Cardiac muscle cell (in vitro differentiated cells and primary cell): ENCODE measurements at places on chromosomes 4 and X. TPM values are rescaled to one million over a fixed set of nuclear protein-coding genes. Genes with fewer than 3 reads are reported as not detected.
A peak's percentile ranks its signal among the peaks of the same experiment; 100 is the strongest.

DNA sequence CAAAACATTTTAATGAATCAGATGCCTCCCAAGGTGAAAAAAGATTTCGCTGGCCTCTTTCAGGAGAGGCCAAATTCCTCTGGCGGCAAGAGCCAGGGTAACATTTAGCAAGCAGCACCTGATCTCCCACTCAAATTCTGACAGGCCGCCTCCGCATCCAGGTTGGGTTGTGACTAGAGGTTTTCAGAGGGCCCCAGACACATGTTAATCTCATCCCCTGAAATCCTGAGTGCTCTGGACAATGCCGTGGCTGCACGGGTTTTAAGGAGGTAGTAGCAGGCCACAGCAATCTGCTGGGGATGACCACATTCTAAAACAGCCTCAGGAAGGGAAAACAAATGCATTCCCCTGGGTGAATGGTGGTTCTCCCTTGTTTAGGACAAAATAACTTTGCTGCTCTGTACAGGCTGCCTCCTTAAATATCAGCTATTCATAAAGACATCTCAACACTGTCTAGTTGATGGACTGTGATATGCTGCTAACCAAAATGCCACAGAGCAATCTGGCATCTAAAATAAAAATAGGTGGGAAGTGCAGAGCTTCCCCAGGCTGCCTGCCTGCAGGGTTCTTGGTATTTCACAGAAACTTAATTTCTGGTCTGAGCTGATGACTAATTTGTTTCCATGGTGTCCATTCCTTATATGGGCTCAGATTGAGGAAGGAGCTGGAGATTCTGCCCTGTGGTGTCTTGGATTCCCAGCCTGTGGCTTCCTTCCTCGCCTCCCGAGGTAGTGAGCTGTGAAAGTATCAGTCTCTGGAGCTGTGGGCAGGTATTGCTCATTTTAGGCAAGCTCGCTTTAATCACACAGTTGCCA is 202.0 kb downstream of the DCLK2 start:
- DNase-seq, result no peak

GRCh38 chrX:20315140-20315539 is 48.4 kb upstream of the RPS6KA3 start:
- DNase-seq, result no peak

DNA sequence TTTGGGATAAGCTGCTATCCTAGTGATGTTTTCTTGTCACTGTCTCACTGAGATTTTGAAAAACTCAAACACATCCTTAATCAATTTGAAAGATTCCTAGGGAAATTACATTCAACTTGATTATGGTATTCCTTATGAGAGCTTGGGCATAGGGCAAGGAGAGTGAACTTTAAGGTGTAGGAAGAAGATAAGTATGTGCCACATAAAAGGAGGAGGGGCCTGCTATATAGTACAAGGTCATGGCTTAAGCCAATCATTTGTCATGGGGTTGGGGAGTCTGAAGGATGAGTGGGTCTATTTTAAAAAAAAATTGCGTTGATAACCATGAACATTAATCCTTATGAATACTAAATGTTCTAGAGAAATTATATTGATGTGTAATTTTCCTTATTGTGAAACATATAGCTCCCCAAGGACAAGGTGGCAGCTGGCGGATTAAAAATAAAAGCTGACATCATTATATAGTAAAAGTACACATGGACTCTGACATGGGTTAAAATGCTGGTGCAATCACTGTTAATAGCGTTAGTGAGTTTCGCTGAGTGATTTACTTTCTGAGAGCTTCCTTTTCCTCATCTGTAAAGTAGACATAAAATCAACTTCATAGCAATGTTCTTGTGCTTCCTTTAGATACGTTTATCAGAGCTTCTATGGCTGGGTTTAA is 17.4 kb downstream of the GALNT7 start:
- no peak for DNase-seq

- DNase-seq, result no peak
Observed at GRCh38 chrX:40579900-40580536, 752 bp upstream of the ATP6AP2 start.

DNA sequence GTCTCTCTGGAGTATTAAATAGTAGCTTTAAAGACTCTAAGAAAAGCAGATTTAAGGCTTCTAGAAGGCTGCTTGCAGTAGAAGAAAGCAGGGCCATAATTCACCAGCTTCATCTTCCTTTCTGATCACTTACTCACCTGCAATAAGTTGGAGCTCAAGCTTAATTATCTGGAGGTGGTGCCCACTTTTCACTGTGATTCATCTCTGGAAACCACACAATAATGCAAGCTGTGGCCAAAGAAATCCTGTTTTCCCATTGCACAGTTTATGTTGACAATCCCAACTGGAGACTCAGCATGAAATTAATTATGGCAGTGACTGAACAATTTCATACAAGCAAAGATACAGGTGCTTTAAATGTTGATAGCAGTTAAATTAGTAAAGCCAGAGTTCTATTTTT is 14.7 kb downstream of the CWH43 start:
- DNase-seq, result no peak

GRCh38 chr4:53821179-53821851 is 230.0 kb upstream of the LNX1 start:
- no peak for DNase-seq

DNA sequence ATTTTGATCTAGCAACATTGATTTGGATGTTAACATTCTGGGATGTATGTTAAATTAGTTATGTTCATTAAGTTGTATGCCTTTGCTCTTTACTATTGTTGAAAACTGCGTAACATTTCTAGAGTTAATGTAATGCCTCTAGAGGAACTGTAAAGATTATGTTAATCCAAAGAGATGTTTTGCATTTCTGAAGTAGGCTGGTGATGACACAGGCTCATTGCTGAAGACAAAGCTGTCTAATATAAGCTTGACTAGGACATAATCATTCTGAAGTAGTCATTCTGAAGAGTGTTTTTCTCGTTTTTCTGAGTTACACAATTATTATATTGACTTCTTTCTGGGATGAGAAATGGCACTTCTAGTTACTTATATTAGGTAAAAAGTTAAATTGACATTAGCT is 72.9 kb downstream of the LRP2BP start:
- DNase-seq, result no peak

- no peak for DNase-seq
Observed at GRCh38 chrX:63525491-63525890, 174.4 kb upstream of the SPIN4 start.

DNA sequence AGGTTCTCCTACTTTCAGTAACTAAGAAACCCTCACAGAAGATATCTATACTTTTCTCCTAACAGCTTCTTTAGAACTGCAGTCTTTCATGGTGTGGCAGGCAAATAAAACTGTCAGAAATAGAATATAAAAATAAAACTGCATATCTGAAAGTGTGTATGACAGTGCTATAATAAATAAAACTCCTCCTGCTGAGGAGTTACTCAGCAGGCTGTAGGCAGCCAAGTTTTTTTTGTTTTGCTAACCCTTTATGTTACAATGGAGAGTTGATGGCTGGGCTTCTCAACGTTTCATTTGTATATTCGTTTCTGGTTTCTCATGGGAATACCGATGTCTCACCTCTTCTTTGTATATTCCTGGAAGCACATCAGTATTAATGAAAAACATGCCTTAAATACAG is 18.2 kb upstream of the UGT2B10 start:
- no peak for DNase-seq

DNA sequence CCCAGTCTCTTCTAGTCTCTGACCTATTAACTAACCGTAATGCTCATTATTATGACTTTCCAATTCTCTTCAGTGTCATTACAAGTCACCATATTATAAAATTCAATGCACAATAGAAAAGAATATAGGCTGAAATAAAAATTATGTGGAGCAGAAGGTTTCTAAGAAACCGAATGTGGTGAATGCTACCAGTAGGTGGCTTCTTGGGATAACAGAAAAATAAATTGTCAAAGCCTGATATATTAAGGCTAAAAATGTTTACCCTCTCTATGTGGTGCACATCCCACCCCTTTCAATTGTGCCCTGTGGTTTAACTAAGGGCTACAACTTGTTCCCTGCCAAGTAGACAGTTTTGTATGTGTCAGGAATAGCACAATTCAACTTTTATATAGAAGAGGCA is 624.6 kb upstream of the TECRL start:
- DNase-seq, result no peak

GRCh38 chr4:148068065-148068911 is 336.4 kb downstream of the ARHGAP10 start:
- no peak for DNase-seq

DNA sequence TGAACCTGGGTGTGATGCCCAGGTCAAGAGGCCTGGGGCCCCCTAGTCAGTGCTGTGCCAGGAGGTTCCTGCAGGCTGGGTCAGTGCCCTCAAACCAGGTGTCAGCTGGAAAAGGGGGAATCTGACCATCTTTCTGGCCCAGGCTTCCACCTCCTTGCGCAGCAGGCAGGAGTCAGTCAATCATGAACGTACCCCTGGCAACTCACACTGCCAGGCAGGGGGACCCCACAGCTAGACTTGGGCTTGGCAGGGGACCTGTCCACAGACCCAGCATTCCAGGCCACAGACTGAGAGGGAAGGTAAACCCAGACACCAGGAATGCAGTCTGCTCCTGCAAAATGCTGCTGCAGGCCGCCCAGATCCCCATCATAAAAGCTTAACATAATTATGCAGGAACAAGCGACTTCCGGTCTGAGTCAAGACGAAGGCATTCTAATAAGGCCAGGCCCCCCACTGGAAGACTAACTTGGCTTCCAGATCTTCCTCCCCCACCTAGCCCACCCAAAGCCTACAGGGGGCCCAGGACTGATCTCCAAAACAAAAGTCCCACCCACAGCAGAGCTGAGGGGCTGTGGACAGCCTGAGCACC is 156.3 kb downstream of the BCOR start:
- no peak for DNase-seq

- DNase-seq, result no peak
Observed at GRCh38 chrX:14125462-14125861, 95.8 kb upstream of the GEMIN8 start.

GRCh38 chr4:1686440-1687036 is 2.4 kb upstream of the FAM53A start:
- no peak for DNase-seq

GRCh38 chr4:20353646-20354045 is 101.9 kb downstream of the SLIT2 start:
- no peak for DNase-seq

DNA sequence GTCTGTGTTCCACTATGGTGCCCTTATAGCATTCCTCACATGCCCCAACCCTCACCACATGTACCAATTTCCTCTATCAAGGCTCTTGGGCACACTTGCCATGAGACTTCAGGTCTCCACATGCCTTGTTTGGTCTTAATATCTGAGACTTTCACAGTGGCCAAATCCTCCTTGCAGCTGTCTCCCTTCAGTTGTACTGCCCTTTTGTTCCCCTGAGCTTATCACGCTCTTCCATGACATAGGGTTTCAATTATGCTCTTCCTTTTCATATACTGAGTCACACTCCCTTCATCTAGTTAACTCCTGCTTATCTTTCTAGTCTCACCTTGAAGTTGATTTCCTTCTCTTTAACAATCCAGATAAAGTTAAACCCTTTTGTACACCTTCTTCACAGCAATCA is 212.9 kb downstream of the PDHA2 start:
- no peak for DNase-seq

DNA sequence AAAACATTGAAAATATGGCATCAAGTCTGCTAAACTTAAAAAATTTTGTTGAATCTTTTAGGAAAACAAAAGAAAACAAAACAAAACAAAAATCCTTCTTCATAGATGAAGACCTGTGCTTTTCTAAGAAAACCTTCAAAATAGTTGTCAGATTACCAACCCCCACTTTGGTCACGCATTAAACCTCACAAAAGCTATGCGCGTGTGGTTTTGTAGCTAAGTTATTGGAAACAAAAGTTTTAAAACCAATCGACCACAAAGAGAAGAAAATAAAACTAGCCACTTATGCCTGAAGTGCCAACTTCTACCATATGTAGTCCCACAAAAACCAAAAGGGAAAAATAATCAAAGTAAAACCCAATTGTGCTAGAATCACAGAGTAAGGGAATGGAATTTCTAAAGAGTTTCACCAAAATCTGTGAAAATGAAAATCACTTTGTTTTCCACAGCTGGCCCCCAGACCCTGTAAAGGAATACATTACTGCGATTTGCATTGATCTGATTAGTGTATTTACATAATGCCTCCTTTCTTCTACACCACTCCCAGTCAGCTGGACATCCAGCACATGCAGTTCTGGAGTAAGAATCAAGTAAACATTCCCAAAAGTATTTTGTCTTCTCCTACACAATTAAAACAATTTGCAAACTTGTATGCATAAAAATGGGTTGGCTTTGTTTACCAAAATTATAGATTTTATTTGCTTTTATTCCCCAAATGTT is 330.1 kb upstream of the DKK2 start:
- no peak for DNase-seq

GRCh38 chr4:102578819-102579218 is 77.7 kb downstream of the NFKB1 start:
- peak; percentile 78 for DNase-seq

DNA sequence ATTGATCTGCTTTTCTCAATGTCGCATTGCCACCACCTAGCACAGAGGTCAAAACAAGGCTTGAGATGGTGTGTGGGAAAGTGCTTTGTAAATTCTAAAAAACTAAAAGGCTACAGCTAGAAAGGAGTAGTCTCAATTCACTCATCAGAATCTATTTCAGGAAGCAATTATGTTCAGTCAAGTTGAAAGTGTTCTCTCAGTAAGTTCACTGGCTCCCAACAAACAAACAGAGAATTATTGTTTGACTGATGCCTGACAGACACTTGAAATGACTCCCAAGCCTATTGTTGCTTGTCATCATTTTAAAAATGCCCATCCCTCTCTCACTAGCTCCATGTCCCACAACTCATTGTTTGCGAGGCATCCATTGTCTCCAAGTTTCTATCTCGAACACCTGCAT is 419.6 kb upstream of the CPEB2 start:
- no peak for DNase-seq

DNA sequence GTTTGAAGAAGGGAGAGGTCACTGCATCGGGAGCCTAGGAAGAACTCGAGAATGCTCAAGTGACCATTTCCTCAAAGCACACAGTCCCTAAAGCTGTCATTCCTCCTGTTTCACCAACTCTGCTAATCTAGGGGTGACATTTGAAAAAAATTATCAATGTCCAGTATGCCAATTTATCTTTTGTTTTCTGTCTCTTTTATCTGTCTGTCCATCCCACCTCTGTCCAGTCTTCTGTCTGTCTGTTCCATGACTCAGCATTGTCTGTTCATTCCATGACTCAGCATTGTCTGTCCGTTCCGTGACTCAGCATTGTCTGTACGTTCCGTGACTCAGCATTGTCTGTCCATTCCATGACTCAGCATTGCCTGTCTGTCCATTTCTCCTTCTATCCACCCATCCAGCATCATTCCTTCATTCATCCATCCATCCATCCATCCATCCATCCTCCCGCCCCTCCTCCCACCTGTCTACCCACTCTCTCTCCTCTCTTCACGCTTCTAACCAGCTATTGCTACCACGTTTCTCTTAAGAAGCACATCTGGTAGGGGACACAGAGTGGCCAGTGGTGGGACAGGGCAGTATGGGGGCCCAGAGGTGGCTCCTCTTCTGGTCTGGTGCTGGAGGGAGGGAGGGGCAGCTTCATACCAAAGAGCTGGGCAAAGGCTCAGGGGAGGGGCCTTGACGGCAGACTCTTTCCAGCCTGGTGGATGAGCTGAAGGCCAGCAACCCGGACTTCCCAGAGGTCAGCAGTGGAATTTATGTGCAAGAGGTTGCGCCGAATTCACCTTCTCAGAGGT is 34.1 kb downstream of the HTRA3 start:
- DNase-seq, result no peak

- DNase-seq, result no peak
Observed at GRCh38 chrX:105820247-105820646, 2.1 kb upstream of the NRK start.

Gene NMU
- polyA plus RNA-seq, result 3.4 and 5.2 TPM in 2 replicates

Gene UGT2B11
- polyA plus RNA-seq, result not detected in 2 replicates

Gene CMC4
- 25.6 and 32.0 TPM in 2 replicates for polyA plus RNA-seq

Gene BEX4
- polyA plus RNA-seq, result 577 and 588 TPM in 2 replicates

Gene RNF128
- polyA plus RNA-seq, result 0.72 TPM in 1 of 2 replicates, not detected in the other

Gene CSAG3
- not detected in 2 replicates for polyA plus RNA-seq

Gene DAPP1
- polyA plus RNA-seq, result 0.41 TPM in 1 of 2 replicates, not detected in the other

Gene DDX60
- polyA plus RNA-seq, result 0.36 and 1.8 TPM in 2 replicates

Gene NKX6-1
- polyA plus RNA-seq, result not detected in 2 replicates
